ENCODE measurements at places on chromosomes 16 and 17. TPM values are rescaled to one million over a fixed set of nuclear protein-coding genes. Genes with fewer than 3 reads are reported as not detected.

- DNase-seq = no peak
Measured at GRCh38 chr16:30535106-30535776, 583 bp upstream of the ZNF747 start.

The DCAF7 gene
- 31.3 TPM for total RNA-seq

- no peak for DNase-seq
Measured at GRCh38 chr16:5634666-5635180, 537.1 kb upstream of the EEF2KMT start.

- no peak for DNase-seq
Measured at GRCh38 chr16:8929086-8929748, 34.5 kb downstream of the USP7 start.

The RAC3 gene
- 16.9 TPM for total RNA-seq

DNA sequence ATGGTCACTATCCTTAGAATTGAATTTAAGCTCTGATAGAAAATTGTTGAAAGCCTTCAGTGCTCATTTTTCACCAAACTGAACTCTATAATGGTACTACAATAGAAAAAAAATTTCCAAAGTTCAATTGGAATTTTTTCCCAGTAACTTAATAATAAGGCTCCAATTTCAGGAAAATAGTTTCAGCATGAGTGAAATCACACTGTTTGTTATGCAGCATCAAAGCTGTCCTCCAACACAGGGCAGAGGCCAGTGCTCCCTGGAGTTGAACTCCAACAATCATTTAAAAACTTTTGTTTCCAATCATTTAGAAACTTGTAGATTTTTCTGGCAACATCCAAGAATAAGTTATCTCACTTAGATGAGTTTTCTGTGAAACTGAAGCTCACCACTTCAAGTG lies 103.1 kb upstream of the HSBP1 start:
- no peak for DNase-seq

GRCh38 chr17:44067545-44067940 lies 1.1 kb upstream of the LSM12 start:
- DNase-seq = no peak

DNA sequence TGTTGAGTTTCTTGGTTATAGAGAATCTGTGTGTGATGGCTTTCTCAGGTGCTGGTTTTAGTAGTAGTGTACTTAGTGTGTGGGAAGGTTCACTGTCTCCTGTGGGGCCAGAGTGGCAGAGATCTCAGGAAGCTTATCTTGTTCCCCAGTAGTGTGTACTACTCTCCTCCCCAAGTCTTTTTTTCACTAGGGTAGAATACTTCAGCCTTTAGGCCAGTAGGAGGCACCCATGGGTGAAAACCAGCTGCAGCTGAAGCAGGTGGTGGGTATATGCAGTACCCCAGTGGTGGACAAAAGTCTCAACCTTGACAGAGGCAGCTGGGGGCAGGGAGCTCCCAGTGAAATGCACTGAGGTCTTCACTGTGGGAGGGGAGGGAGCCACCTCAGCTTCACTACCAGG lies 109.9 kb downstream of the PHKB start:
- no peak for DNase-seq

GRCh38 chr16:68236826-68237242 lies 907 bp upstream of the ESRP2 start:
- no peak for DNase-seq

DNA sequence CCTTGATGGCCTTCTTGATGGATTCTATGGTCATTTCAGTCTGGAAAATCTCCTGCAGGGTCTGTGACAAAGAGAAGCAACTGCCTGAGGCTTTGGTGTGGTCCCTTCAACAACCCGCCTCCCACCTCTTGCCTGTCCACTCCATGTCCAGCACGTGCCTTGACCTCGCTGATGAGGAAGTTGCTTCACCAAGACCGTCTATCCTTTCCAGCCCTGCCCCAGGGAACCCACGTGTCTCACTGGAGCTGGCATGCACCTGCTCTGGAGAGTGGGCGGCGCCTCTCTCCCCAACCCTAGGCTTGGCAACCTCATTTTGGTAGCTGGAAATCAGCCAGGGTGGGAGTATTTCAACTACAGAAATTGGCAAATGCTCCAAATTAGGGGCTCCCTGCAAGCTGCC lies 32.6 kb downstream of the TEKT3 start:
- DNase-seq = no peak

The ITPRIPL2 gene
- total RNA-seq = 40.8 TPM

DNA sequence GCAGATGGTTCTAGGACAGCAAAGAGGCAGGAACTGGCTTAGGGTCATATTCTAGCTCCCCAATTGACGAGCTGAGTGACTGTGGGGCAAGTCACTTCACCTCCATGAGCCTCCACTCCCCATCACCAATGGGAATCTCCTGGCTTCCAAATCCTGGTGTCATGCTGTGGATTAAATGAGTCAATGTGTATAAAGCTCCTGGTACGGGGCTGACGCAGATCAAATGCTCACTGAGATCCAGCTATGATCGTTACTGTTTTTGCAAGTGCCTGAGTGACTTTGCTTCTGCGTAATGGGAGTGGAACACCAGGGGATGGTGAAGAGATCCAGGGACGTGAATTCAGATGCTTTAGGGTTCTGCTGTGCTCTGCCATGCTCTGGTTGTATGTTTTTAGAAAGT lies 2.4 kb downstream of the SEC14L5 start:
- no peak for DNase-seq

DNA sequence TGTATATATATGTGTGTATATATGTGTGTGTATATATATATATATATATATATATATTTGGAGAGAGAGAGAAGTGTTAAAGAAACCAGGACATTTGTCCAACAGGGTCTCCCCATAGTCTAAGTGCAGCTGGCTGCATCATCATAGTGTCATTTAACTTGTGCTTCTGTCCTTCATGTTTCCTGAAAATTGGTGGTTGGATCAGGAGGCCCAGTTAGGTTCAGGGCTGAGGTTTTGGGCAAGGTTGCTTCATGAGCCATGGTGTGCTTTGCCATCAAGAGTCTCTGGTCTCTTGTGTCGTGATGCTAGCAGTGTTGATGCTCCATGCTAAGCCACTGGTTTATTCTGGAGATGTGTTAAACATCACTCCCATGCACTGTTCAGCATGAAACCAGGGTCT lies 85.3 kb downstream of the C16orf95 start:
- no peak for DNase-seq

- DNase-seq = no peak
Measured at GRCh38 chr16:57092786-57093411, 516 bp downstream of the CPNE2 start.

DNA sequence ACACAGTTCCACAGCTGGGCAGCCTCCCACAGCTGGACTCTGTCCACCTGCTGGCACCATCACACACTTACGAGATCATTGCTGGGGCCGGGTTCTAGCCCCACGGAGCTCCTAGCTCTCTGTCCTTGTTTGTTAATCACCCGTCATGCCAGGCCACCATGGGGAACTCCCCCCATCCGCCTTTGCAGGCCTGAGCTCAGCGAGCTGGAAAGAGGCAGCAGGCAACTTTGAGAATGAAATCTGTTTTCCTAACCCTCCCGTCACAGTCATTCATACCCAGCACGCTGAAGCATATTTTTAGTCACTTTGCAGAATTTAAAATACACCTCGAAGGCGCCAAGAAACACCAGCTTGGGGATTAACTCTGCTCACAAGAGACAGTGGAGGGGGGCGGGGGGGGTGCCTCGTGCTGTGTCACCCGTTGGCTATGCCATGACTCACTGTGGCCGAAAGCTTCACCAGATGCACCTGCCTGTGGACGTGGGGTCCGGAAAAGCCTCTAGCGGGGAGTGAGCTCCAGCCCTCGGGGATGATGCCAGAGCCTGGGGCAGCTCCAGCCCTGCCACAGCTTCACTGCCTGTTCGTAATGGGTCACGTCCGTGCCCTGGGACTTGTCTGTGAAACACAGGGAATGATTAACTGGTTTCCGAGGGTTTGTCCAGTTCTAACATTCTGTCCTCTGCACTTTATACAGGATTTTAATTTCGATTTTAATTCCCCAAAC lies 1.4 kb upstream of the SPNS2 start:
- DNase-seq = no peak

The RNU2-1 gene
- not detected for total RNA-seq

GRCh38 chr16:20355114-20355782 lies 2.7 kb upstream of the UMOD start:
- DNase-seq = no peak

The CACNG5 gene
- not detected for total RNA-seq

The KRTAP4-4 gene
- not detected for total RNA-seq
